ENCODE measurements at places on chromosomes 7 and 10. TPM values are rescaled to one million over a fixed set of nuclear protein-coding genes. Genes with fewer than 3 reads are reported as not detected.

Gene C10orf67
- total RNA-seq = not detected

GRCh38 chr10:100729862-100730724, 15.3 kb upstream of the PAX2 start:
- DNase-seq = no peak

GRCh38 chr7:49513911-49514310, 259.5 kb upstream of the VWC2 start:
- no peak for DNase-seq

GRCh38 chr7:66953044-66953427, 32.0 kb downstream of the TMEM248 start:
- DNase-seq = no peak

Data from gastrocnemius medialis (tissue), 4 donors.